CD4-positive, alpha-beta T cell treated with Interleukin-17A for 4 hours (primary cell): ENCODE measurements at places on chromosomes 7 and 10.
A peak's percentile ranks its signal among the peaks of the same experiment; 100 is the strongest.

GRCh38 chr7:91267171-91267955 is 3.1 kb downstream of the FZD1 start:
- no peak for DNase-seq

DNA sequence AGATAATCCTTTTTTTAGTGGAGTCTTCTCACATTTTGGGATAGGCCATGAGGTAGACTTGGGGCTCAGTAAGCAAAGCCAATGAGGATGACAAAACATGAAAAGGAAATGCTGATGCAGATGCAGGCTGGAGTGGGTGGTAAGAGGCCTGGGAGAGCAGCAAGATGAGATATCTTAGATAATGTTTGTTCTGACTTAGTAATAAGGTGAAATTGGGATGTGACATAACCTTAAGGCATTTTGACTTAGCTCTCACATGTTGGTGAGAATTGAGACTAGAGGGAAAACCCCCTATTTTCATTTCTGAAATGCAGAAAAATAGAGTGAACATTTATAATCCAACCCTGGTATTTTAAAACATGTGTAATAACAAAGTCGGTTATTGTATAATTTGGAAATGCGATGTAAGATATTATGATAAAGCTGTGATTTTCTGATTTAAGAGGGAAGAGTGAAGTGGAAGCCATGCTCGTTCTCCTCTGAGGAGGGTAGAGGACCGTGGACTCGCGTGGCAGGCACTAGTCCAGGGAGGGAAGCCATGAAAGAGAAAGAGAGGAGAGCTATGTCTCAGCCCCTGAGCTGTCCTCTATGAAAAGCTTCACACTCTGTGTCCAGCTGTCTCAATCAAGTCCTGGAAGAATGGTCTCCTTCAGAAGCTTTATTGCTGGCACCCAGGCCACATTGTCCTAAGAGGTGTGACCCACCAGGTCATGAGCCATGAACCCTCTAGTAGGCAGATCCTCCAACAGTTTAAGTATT is 57.3 kb downstream of the ST7 start:
- DNase-seq, result no peak

GRCh38 chr7:27395626-27396025 is 153.0 kb downstream of the EVX1 start:
- no peak for DNase-seq

DNA sequence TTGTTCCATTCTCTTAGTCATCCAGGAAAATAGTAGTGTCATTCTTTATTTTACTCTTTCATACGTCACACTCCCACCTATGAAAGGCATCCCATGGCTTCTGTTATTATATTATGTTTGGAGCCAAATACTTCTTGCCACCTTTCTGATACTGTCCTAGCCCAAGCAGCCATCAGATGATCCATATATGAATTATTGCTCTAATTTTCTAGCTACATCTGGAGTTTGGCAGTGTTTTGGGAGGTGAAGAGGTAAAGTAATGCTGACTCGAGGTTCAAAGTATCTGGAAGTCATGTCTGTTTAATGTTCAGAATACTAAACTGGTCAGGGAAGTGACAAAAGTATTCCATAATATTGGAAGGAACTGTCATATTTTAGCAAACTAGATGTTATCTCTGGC is 362.5 kb downstream of the GPR37 start:
- DNase-seq, result no peak

DNA sequence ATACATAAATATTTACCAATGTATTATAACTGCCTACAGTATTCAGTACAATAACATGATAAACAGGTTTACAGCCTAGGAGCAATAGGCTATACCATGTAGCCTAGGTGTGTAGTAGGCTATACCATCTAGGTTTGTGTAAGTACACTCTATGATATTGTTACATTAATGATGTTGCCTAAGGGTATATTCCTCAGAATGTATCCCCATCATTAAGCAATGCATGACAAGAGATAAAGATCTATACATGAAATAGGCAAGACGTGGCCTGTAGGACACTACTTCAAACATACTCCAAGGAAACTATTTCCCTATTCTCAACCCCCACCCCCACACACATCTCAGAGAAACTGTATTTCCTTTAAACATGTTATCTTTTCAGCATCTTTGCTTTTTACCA is 15.3 kb upstream of the ADAM22 start:
- DNase-seq, result no peak

- DNase-seq, result no peak
These were observed 232.0 kb downstream of the SDK1 start for GRCh38 chr7:3533040-3533439.

DNA sequence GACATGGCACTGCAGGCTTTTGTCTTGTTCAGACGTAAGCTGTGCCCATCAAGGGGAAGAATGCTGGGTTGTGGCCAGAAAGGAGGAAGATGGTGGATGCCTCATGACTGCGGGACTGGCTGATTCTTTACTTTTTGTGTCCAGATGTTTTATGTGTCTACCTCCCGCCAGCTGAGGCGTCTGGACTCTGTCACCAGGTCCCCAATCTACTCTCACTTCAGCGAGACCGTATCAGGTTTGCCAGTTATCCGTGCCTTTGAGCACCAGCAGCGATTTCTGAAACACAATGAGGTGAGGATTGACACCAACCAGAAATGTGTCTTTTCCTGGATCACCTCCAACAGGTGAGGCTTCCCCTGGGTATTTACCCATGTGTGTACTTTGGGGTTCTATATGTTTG is 53.5 kb downstream of the ABCC2 start:
- DNase-seq, result no peak

GRCh38 chr7:139626817-139627216 is 103.3 kb downstream of the CLEC2L start:
- peak; percentile 64 for DNase-seq
